MCF 10A (cell line): ENCODE measurements at places on chromosomes 6 and 20. TPM values are rescaled to one million over a fixed set of nuclear protein-coding genes. Genes with fewer than 3 reads are reported as not detected.

- DNase-seq, result no peak
These were observed 60.1 kb upstream of the PHIP start for GRCh38 chr6:79138146-79138545.

GRCh38 chr20:9331707-9332435 lies 182.5 kb upstream of the LAMP5 start:
- DNase-seq, result no peak

DNA sequence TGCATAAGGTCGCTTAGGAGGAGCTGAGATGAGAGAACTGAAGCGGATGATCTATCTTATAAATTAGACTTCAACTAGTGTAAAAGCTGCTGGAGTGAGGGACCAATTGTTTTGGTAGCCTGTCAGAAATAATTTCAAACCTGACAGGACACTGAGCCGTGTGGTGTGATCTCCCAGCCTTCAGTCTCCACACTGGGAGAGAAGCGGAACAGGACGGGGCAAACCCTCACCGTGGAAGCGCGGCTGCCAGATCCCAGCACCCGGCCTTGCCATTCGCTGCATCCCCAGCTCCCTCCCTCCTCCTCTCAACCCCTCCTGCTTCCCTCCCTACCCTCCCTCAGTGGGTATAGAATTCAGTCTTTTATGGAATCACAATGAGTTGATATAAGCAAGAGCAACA lies 900.1 kb upstream of the SLC35B3 start:
- DNase-seq, result no peak

DNA sequence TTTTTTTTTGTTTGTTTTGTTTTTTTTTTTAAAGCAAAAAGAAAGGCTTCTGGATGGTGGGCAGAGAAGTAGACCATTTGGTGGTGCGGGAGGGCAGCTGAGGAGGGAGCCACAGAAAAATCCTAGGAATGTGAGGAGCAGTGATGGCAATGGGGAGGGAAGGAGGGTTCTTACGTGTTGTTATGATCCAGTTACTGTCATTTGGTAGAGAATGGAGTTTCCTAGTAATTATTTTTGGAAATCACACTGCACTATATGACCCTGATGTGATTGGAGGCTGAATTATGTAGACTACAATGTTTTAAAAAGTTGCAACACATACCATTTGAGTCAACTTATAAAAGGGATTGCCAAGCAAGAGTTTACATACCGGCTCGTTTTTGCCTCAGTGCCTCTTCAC lies 22.1 kb downstream of the ADGRF5 start:
- DNase-seq, result no peak

DNA sequence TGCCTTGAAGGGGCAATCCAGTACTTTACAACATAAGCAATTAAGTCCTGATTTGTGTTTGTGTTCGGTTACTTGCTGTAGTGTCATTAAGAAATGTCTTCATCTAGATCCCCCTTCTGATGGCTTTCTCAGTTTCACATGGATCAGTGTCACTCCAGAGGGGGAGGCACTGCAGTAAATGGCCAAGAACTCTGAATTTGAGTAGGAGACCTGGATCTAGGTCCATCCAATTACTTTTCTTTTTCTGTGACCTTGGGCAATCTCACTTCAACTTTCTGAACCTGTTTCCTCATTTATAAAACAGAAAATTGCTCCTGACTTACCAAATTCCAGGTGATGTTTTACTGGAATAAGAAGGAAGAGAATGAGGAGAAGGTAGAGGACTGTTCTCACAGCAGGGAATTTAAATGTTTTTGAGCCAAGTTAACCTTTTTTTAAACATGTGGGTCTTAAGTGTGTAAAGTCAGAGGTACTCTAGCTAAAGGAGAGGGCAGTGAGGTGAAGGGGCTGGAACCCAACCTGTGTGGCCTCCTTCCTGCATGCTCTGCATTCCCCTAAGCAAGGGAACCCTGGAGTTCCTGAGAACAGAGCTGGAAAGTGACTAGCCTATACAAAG lies 285.5 kb downstream of the HACE1 start:
- DNase-seq, result no peak

DNA sequence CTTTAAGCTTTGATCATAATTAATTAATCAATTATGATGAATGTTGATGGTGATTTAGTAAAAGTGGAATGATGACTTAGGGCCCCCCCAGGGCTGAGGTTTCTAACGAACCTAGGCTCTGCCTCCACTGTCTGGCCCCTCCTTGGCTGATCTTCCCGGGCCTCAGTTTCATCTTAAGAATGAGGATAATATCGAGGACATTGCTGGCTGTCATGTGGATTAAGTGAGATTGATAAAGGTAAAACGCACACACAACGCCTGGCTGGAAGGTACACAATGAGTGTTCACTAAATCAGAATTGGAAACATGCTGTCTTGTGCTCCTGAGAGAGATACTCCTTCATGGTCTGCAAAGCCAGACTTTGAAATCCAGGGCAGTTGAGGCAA lies 5.3 kb upstream of the SULF2 start:
- DNase-seq, result no peak

The VSX1 gene
- total RNA-seq, result not detected in 2 replicates

The GTSF1L gene
- total RNA-seq, result not detected in 2 replicates
